ENCODE measurements at places on chromosomes 16 and 17. TPM values are rescaled to one million over a fixed set of nuclear protein-coding genes. Genes with fewer than 3 reads are reported as not detected.

The SERPINF2 gene
- total RNA-seq: 0.16 TPM

DNA sequence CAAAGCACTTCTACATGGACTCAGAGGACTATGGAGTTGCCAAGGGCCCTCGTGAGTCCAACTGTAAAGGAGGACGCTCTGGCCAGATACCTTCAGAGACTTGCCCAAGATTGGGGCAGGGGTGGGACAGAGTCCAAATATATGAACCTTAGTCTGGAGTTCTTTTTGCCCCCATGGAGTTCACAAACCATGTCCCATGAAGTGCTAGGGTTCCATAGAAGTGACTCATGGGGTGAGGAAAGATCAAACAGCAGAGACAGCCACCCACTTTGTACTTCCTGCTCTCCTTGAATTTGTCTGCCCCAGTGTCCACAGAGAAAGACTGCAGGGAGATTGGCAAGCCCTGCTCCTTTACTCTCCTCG, 29.0 kb downstream of the SRL start:
- no peak for DNase-seq

The SSTR5 gene
- not detected for total RNA-seq

DNA sequence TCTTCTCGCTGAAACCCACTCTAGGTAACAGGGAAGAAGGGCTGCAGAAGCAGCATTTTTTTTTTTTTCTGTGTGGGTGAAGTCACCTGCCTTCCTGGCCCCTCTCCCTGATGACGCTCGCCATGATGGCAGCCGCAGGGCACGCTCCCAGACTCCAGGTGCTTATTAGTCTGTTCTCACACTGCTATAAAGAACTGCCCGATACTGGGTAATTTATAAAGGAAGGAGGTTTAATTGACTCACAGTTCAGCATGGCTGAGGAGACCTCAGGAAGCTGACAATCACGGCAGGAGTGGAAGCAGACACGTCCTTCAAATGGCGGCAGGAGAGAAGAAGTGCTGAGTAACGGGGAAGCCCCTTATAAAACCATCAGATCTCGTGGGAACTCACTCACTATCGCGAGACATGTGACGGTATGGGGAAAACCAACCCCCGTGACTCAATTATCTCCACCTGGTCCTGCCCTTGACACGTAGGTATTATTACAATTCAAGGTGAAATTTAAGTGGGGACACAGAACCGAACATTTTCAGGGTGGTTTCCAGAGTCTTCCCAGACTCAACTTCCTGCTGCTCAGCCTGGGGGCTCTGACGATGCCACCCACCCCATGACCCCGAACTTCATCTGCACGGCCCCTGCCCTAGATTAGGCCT, 34.9 kb upstream of the NLRP1 start:
- no peak for DNase-seq

The KRT26 gene
- total RNA-seq: not detected

GRCh38 chr17:58391302-58391984, 25.9 kb downstream of the RNF43 start:
- no peak for DNase-seq
